Mesenteric fat pad (tissue), 1 donor: ENCODE measurements at places on chromosomes 2 and 18. TPM values are rescaled to one million over a fixed set of nuclear protein-coding genes. Genes with fewer than 3 reads are reported as not detected.

Gene IL36RN
- not detected for total RNA-seq

Gene PTPRN
- not detected for total RNA-seq

DNA sequence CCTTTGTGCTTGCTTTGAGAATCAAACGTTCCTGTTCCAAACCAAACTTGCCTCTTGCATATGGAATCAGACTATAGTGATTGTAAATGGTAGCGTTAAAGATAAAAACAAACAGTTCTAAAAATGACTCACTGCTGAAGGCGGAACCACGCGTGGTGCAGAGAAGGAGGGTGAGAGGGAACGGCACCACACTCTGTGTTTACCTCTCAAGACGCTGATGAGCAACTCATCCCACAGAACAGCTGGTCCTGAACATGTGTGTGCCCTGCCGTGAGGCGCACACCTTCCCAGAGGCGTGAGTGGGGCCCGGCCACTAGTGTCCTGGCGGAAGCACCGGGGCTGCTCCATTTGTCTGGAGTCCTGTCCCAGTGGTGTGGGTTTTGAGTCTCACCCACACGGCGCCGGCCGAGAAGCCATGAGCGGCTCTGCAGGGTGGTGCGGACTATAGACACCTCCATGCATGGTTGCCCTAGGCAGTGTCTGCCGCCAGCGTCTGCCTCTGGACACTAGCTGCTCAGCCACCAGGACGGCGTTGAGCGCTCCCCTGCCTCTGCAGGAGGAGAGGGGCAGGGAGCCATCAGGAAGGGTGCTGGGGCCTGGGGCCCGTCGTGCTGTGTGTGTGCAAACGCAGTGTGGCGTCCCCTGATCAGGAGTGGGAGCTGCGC lies 52.1 kb downstream of the NFATC1 start:
- DNase-seq, result no peak

DNA sequence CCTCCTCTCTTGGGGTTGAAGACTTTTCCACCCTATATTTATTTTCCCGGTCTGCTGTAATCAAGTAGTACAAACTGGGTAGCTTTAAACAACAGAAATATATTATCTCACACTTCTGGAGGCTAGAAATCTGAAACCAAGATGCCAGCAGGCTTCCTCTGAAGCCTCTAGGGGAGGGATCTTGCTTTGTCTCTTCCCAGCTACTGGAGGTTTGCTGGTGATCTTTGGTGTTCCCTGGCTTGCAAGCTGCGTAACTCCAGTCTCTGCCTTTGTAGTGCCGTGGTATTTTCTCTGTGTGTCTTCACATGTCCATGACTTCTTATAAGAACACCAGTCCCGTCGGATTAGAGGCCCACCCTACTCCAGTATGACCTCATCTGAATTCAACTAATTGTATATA lies 44.4 kb downstream of the MYO3B start:
- no peak for DNase-seq

DNA sequence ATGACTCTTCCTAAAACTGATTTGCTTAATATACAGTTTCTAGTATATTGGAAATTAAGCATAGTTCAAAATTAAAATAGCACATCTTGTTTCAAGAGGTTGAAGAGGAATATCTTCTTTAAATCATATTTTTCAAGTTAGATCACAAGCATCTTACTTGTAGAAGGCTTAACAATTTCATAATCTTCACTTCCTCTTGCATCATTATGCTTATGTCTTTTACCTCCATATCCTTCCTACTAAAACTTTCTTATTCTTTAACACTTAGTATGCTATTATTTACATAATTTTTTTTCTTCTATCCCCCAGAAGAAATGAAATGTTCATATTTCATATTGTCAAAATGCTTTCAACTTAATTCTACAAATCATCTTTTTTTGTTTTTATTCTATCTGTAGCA lies 1354.9 kb upstream of the TMEFF2 start:
- no peak for DNase-seq

- DNase-seq, result peak; percentile 60
Observed at GRCh38 chr2:20621366-20622295, 29.3 kb downstream of the HS1BP3 start.

GRCh38 chr2:235504441-235505180 lies 10.8 kb downstream of the AGAP1 start:
- DNase-seq, result no peak

GRCh38 chr18:6729247-6730091 lies at the start of gene ARHGAP28:
Gene ARHGAP28 (plus strand): TSS chr18:6729716. CDS start chr18:6729822, 106 bp downstream.
- peak; percentile 91 for DNase-seq

- DNase-seq, result no peak
Observed at GRCh38 chr2:195574312-195574711, 82.7 kb upstream of the SLC39A10 start.

DNA sequence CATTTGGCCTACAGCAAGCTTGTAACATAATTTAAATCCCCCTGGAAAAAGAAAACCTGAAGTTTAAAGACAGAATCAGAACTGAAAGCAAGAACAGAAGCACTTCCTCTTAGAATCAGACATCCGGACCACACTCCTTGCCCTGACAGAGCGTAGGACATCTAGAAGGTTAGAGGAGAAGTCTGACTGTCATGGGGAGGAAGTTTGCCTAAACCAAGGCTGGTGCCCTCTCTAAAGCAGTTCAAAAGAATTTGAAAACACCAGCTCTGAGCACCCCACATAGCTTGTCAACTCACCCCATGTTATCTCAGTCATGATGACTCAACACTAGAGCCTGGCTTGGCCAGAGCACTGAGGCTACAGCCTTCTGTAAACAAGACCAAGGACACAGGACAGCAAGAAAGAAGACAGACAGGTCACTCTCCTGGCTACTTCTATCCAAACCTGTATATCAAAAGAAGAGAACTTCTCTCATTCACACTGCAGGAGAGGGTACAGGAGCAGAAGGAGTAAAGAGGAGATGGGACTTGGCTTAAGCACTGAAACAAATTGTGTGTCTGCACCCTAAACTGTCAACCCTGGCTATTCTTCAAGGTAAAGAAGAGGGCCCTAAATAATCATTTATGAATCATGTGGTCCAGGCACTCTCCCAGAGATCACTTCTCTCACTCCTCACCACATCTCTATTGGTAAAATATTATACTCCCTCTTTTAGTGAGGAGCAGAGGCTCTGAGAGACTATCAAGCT lies 198.6 kb downstream of the MEMO1 start:
- no peak for DNase-seq

GRCh38 chr2:63613391-63613901 lies 24.7 kb downstream of the MDH1 start:
- no peak for DNase-seq

GRCh38 chr2:208024091-208024490 lies 1.2 kb downstream of the PLEKHM3 start:
- DNase-seq, result no peak

DNA sequence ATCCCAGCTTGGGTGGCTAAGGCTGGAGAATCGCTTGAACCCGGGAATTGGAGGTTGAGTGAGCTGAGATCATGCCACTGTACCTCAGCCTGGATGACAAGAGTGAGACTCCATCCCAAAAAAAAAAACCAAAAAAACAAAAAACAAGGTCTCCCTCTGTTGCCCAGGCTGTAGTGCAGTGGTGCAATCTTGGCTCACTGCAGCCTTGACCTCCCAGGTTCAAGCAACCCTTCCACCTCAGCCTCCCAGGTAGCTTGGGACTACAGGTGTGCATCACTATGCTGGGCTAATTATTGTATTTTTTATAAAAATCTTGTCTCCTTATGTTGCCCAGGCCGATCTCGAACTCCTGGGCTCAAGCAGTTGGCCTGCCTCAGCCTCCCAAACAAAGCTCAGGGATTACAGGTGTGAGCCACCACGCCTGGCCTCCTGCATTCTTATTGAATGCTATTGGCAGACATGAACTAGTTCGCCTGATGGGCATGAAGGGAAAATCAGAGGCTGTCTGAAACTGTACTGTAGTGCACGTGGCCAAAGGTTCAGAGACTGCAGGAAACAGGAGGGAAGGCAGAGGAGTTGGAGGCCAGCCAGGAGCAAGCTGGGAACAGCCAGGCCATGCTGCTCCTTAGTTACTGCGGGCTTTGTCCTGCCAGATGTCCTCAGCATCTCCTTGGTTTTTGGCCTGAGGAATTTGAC lies 16.0 kb upstream of the ASXL2 start:
- DNase-seq, result no peak

GRCh38 chr2:71282493-71282892 lies 49.1 kb upstream of the ZNF638 start:
- DNase-seq, result no peak

DNA sequence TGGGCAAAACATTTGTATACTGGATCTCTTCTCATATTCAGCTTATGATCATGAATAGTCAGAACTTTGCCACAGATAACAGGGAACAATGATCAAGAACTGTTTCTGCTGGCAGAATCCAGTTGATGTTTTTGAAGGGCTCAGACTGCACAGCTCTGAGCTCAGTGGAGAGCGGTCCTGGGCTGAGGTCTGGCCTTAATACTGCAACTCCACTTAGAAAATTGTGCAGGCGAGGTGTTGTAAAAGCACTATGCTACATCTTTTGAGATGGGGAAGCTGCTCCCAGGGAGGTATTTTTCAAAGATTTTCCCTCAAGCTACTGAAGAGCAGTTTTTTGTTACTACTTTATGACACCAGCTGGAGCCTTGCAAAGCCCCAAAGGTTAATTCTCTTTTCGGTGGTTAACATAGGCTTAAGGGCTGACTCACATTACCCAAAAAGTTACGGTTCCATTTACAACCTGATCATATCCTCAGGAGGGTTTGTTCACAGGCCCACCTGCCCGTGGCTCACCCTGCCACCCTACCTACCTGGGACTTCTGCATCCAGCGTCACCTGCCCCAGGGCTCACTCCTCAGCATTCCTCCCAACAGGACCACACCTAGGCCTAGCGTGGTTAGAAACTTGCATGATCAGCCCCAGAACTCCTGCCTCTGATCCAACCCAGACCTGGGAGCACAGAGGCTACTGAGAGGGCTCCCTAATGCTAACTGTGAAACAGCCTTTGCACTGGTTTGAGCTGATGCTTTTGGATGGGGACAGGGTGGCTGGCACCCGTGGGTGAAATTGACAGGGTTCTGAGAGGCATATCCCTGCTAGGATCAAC lies 114.4 kb downstream of the NCK2 start:
- DNase-seq, result no peak

DNA sequence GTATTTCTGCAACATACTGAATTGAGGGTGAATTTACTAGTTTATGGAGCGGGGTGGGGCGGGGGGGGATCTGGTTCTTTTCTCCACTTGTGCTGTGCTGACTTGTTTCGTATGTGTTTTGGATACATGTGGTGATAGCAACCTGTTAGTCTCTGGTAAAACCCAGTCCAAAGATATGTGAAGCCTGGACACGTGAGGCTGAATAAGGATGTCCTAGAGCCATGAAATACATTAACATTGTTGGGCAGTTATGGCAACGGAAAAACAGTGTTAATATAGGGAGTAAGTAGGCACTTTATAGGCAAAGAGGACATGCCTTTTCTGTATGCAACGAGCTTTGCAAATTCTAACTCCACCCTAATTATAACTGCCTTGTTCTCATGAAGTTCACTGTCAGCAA lies 42.1 kb upstream of the NEMP2 start:
- DNase-seq, result no peak
